ENCODE measurements at places on chromosomes 3 and 15.

DNA sequence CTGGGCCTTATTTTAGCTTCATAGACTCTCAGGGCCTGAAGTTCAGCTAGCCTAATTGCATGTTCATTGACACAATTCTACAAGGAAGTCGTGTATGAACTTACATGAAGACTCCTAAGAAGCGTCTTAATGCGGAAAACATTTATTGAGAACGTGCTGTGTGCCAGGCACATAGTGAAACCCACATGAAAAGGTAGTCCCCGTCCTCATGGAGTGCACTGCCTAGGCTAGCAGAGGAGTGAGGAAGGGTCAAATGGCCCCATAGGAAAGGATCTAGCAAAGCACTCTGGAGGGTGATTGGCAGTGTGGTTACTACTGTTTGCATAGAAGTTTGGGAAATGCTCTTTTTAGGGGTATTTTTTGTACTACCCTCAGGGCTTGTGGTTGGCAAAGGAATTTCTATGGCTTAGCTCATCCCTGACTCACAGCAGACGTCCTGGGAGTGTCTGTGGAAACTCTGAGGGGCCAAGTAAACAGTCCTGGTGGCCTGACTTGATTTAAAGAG, 854 bp upstream of the NPTN start:
- DNase-seq, result no peak

GRCh38 chr3:177711637-177712036, 514.4 kb upstream of the TBL1XR1 start:
- no peak for DNase-seq

GRCh38 chr15:26698555-26698954, 74.3 kb downstream of the GABRB3 start:
- no peak for DNase-seq

GRCh38 chr15:33608714-33609113, 297.9 kb downstream of the RYR3 start:
- DNase-seq, result no peak

- no peak for DNase-seq
Observed at GRCh38 chr3:162721736-162722135, 1225.1 kb downstream of the OTOL1 start.

DNA sequence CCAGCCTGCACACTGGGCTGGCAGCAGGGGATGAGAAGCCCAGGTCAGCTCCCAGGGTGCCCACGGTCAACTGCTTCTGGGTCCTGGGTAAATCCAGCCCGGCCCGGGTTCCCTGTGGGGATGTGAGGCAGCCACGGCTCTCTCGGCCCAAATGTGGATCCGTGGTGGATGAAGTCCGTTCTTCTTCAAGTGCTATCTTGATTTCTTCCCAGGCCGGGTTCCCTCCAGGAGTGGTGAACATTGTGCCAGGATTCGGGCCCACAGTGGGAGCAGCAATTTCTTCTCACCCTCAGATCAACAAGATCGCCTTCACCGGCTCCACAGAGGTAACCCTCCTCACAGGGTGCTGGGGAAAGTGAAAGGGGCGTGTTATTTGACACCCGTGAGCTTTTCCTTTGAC, 16.1 kb downstream of the ALDH1A3 start:
- DNase-seq, result no peak

DNA sequence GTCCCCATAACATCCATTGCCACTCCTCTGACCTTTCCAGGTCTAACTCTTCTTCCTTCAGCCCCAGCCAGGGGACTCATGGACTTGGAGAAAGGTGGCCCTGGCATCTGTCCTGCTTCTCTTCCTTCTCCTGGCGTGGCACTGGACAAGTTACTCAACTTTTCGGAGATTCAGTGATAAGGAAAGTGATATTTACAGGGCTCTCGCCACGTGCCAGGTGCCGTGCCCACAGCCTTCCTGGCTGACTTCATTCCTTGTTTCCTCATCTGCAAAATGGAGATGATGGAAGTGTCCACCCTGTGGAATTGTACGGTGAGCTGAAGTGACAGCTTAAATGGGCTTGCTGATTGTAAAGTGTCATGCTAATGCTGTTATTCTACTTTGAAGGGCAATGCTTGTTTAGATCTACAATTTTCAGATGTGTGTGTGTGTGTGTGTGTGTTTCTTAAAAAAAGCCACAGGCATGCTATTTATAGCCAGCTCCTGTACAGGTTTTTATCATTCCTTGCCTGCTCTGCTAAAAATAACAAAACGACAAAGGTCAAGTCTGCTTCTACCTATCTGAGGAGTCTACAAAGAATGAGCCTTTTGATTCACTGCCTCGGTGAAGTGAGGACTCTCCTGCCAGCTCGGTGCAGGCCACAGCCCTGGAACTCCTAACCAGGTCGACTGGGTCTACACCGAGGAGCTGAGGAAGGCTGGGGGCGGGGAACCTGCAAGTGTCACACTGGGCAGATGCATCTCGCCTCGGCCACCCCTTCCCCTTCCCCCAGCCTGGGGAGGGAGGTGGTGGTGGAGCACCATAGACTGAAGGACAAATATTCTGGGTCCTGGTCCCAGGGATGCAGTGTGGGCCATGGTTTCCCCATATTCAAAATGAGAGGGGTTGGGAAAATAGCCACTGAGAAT, 11.4 kb upstream of the ATP2B2 start:
- DNase-seq, result no peak

- DNase-seq, result no peak
Observed at GRCh38 chr15:98903377-98904018, 104.1 kb downstream of the PGPEP1L start.

DNA sequence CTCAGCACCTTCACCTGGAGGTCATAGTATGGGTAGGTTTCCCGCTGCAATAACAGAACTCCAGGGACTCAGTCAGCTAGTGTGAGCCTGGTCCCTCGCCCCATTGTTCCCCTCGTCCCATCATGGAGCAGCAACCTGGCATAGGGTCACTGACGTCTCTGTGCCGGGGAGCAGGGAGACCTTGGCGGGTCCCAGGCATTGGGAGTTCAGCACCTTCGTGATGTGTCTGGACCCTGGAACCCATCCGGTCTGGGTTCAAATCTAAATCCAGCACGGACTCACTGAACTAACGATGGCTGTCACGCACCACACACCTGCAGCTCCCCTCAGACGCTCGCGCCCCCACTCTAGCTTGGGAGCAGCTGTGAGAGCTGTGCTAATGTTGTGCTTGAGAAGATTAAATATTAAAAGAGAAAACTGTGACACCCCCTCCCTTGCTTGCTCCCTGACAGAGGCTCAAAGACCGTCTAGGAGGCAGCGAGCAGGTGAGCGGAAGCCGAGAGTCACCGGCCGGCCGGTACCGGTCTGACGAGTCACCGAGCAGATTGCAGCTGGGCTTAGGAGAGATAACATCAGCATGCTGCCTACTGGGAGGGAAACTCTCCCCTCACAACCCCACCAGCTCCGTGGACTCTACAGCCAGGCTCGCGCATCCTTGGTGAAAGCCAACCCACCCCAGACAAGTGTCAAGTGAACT, 742 bp downstream of the PLA2G4F start:
- DNase-seq, result peak; percentile 15

- DNase-seq, result no peak
Observed at GRCh38 chr3:180036092-180036670, 556 bp downstream of the PEX5L start.

- DNase-seq, result no peak
Observed at GRCh38 chr3:178498871-178499270, 37.4 kb upstream of the KCNMB2 start.

- no peak for DNase-seq
Observed at GRCh38 chr3:47225310-47225906, 57.2 kb downstream of the KIF9 start.

DNA sequence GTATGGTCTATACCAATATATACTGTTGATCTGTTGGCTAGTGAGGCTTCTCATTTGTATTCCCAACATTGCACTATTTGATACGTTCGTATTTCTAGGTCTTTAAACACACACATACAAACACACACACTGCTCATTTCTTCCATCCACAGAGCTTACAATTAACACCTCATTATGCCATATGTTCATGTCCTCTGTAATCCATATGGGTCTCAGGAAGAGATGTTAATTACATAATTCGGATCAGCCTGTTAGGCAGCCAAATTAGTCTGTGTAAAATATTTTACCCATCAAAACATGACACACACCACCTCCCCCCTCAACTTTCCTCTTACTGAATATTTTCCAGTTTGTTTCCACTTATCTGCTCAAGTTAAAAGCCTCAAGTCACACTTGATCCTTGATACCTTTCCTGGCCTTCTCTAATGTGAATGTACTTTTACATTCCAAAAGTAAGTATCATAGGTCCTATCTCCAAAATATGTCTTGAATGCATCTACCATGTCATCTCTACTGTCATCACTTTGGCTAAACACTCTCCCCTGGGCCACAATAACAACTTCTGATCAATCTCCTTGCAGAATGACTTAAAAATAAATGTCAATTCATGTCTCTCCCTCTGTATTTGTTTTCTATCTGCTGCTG, 28.2 kb downstream of the EOGT start:
- no peak for DNase-seq

- DNase-seq, result no peak
Observed at GRCh38 chr3:111700054-111700453, 104.9 kb upstream of the ZBED2 start.

DNA sequence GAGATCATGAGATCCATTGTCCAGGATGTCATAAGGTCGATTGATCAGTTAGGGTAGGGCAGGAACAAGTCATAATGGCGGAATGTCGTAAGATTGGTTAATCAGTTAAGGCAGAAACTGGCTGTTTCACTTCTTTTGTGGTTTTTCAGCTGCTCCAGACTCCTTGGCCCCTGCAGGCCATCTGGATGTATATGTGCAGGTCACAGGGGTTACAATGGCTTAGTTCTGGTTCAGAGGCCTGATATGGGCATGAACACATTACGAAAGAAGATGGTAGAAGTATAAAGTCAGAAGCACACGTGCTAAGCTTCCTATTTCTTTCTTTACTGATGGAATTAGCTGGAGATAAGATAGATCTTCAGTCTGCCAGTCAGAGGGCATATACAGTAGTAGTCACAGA, 315.4 kb upstream of the LRRC3B start:
- DNase-seq, result no peak

DNA sequence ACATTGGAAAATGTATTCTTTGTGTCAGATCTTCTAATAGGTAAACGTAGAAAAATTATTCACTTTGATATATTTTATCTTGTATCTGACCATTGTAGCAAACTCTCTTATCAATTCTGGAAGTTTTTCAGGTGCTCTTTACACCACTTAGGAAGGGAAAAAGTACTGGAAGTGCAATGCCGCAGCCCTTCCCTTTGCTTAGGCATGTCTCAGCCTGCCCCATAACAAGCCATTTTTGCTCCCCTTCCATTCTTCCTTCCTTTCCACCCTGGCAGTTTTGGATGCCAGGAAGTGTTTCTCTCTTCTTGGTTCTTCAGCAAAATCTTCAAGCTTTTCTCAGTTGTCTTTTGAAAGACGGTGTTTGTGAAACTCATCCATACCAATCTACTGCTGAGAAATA, 34.9 kb upstream of the SLC9A9 start:
- DNase-seq, result no peak

DNA sequence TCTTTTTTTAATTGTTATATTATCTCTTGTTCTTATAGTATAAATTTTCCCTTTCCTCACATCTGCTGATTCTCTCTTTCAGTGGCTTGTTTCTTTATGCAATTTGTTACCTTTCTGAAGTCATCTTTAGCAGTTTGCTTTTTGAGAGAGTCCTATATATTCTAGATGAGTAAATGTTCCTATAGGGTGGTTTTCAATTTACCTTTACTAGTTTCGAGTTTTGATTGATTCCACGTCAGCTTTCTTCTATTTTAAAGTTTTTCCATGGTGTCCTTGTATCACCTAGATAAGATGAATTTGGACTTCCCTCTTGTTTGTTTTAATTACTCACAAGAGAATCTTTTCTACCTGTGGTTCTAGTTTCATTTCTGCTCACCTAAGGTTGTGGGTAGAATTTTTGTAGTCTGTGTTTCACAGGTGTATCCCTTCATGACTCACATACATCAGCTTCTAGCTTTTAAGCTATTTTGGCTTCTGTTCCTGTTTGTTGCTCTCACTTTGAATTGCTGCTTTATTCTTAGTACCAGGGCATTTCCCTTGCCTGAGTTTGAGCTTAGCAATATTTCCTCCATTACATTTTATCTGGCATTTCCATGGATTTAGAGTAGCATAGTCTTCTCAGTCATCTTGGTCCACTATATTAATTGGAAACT, 6.4 kb downstream of the TEX9 start:
- no peak for DNase-seq

DNA sequence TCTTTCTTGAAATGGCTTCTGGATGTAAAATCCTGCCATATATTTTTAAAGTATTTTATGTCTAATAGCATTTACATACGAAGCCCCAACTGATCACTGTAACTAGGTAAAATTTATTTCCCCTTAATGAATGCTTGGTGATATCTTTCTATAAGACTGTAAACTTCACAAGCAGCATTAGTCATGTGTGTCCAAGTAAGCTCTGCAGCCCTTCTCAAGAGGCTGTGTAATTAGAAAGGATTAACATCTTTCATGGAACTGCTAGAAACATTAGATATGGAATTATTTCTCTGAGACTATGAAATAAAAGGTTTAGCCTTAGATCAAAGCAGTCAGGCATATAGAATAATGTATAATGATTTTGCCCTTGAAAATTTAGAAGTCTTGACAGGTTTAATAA, 143.3 kb downstream of the EPHA3 start:
- no peak for DNase-seq

- peak; percentile 61 for DNase-seq
Observed at GRCh38 chr3:188542196-188542595, 388.2 kb downstream of the LPP start.

GRCh38 chr15:80464951-80465625, 60.9 kb downstream of the ARNT2 start:
- DNase-seq, result peak; percentile 42

- DNase-seq, result peak; percentile 88
Observed at GRCh38 chr3:169657351-169658124, 6.0 kb downstream of the MECOM start.

GRCh38 chr3:65210026-65210814, 522.4 kb upstream of the ADAMTS9 start:
- DNase-seq, result no peak

- DNase-seq, result no peak
Observed at GRCh38 chr3:18868911-18869689, 279.2 kb upstream of the KCNH8 start.

GRCh38 chr15:84611631-84612030, 10.8 kb downstream of the ZSCAN2 start:
- no peak for DNase-seq

GRCh38 chr3:56484122-56484521, 15.9 kb upstream of the ERC2 start:
- no peak for DNase-seq

GRCh38 chr3:148866261-148866660, 1.2 kb downstream of the CPA3 start:
- no peak for DNase-seq

- no peak for DNase-seq
Observed at GRCh38 chr15:49847423-49848281, 226.8 kb downstream of the DTWD1 start.

DNA sequence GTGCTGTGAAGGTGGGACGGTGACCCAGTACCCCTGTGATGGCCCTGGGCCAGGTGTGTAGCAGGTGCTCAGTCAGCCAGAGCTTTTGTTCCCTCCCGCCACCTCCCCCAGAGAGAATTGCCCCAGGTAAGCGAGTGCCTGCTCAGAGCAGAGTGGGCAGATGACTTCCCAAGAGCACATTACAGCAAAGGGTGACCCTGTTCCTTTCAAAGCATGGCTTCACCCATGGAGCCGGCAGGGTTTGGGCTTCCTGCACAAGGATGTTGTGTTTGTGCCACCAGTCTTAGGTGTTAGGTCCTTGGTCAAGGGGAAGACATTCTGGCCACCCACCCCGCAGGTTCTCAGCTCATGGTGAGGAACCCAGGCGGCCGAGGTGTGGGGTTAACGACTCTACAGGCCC, 30.7 kb downstream of the SLC6A6 start:
- DNase-seq, result no peak

Data from DMS153 (cell line).